Adrenal gland (tissue), 19 donors: ENCODE measurements at places on chromosomes 12 and 14. TPM values are rescaled to one million over a fixed set of nuclear protein-coding genes. Genes with fewer than 3 reads are reported as not detected.

GRCh38 chr14:54629183-54629582 lies 62.3 kb downstream of the SAMD4A start:
- H3K27ac ChIP-seq = no peak overlapping the region
- no peaks in the 10 kb centered on the region for H3K27me3 ChIP-seq
- H3K4me3 ChIP-seq = no peak overlapping the region
- H3K4me1 ChIP-seq = peaks cover 16% of the 10 kb centered on the region
- no peaks in the 10 kb centered on the region for H3K36me3 ChIP-seq

- H3K27me3 ChIP-seq = no peaks in the 10 kb centered on the region
- no peak overlapping the region for H3K27ac ChIP-seq
- no peak overlapping the region for H3K4me3 ChIP-seq
- H3K36me3 ChIP-seq = no peaks in the 10 kb centered on the region
- peaks cover 14% of the 10 kb centered on the region for H3K4me1 ChIP-seq
- no peak for DNase-seq
Observed at GRCh38 chr14:61491224-61491623, 169.8 kb downstream of the PRKCH start.

- H3K27ac ChIP-seq = no peak overlapping the region
- H3K4me3 ChIP-seq = no peak overlapping the region
- H3K27me3 ChIP-seq = no peaks in the 10 kb centered on the region
- DNase-seq = no peak
Observed at GRCh38 chr12:19223695-19224094, 94.2 kb downstream of the PLEKHA5 start.

- peaks cover 31% of the 10 kb centered on the region for H3K4me1 ChIP-seq
- H3K4me3 ChIP-seq = peak within 1 kb of the TSS; percentile 86
- H3K36me3 ChIP-seq = no peaks in the 10 kb centered on the region
- peak within 1 kb of the TSS; percentile 95 for H3K27ac ChIP-seq
Observed at GRCh38 chr14:69152902-69153151, at the start of gene DCAF5. TSS of gene DCAF5 (minus strand) at chr14:69153119. CDS start at chr14:69152978, 141 bp downstream.

DNA sequence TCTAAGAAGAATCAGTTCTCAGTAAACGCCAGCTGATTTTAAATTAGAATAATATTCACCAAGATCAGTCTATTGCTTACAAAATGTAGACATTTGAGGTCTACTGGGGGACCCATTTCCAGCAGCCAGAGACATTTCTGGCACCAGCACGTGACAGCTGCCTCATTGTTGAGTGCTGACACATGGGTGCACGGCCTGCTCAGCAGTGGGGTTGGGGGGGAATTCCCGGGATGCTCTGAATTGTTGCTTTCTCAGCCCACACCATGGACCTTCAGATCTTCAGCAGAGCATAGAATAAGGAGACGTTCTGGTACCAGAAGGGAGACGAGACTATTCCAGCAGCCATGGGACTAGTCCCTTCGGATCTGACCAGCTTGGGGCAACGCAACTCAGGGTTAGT lies 18.3 kb downstream of the PLEKHG7 start:
- H3K4me1 ChIP-seq = peaks cover 14% of the 10 kb centered on the region
- no peak overlapping the region for H3K27ac ChIP-seq
- no peak for DNase-seq

DNA sequence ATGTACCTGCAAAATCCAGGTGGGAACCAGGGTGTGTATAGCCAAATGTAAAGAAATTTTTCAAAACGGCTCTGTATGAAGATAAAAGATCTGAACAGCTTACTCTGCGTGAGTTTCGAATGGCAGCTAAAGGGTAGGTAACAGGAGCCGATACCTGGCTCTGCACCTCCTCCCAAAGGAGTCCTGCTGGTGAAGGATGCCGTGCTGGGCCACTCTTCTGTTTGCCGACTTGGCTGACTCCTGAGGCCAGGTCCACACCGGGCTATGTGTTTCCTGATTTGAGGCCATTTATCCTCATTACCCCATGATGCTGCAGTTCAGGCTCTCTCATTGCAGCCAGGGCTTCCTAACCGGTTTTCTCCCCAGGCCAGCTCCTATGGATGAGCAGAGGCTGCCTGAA lies 244.6 kb downstream of the SLC41A2 start:
- no peaks in the 10 kb centered on the region for H3K36me3 ChIP-seq
- H3K27ac ChIP-seq = no peak overlapping the region
- no peak overlapping the region for H3K4me3 ChIP-seq
- H3K27me3 ChIP-seq = no peaks in the 10 kb centered on the region
- no peaks in the 10 kb centered on the region for H3K4me1 ChIP-seq

- H3K27ac ChIP-seq = no peak overlapping the region
- no peaks in the 10 kb centered on the region for H3K27me3 ChIP-seq
- H3K36me3 ChIP-seq = no peaks in the 10 kb centered on the region
- peak; percentile 1 for DNase-seq
- H3K4me3 ChIP-seq = no peak overlapping the region
- H3K4me1 ChIP-seq = no peaks in the 10 kb centered on the region
Observed at GRCh38 chr14:101353422-101353821, 207.9 kb upstream of the DIO3 start.

DNA sequence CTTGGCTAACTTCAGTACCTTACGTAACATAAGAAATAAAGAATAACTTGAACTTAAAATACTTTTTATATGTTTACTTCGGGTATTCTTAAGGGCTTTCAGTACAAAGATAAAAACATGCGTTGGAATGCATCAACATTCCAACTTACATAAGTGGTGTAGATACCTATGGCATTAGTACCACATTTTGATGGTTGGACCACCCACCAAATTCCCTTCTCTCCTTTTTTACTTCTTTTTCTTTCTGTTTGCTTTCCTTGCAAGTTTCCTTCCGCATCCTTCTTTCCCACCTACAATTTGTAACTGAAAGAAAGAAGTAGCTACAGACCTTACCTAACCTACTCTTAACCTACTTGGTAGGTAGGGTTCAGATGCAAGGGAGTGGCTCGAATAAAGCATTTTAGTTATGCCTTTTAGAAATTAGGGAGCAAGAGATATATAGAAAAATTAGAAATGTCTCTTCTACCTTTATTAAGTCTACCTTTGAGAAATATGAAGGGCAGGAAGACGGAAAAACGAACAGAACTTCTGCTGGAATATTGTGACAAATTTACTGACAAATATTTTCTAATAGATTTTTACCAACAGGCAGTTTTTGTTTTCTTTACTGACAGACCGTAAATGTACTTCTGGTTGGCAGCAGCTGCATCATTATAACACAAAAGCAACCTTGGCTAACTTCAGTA lies 2.1 kb upstream of the ARHGAP5 start:
- peak overlapping the region; percentile 84 for H3K27ac ChIP-seq
- H3K4me1 ChIP-seq = peaks cover 22% of the 10 kb centered on the region
- H3K4me3 ChIP-seq = no peak overlapping the region
- DNase-seq = no peak
- H3K36me3 ChIP-seq = no peaks in the 10 kb centered on the region
- no peaks in the 10 kb centered on the region for H3K27me3 ChIP-seq

DNA sequence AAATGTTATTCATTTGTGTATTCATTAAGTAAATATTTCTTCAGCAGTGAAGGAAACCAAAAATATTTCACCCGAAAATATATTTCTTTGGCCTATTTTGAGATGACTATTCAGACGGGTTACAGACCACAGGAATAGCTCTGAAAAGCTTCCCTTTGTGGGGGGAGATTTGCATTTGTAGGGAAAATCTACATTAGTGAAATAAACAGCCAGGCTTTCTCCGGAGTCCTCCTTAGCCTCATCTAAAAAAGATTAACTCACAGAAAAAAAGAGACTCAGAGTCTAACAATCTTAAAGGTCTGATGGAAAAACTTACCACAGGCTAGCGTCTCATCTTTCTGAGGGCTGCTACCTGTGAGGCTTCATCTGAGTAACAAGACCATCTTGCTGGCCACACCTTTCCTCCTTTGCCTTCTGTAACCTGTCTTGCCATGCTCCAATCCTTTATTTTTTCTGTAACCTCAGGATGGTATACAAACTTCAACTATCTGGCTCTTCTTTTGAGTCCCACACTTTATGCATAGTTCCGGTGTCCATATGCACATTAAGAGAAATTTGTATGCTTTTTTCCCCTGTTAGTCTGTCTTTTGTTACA lies 100.7 kb downstream of the CNTN1 start:
- DNase-seq = no peak
- H3K27me3 ChIP-seq = no peaks in the 10 kb centered on the region
- H3K4me3 ChIP-seq = no peak overlapping the region

DNA sequence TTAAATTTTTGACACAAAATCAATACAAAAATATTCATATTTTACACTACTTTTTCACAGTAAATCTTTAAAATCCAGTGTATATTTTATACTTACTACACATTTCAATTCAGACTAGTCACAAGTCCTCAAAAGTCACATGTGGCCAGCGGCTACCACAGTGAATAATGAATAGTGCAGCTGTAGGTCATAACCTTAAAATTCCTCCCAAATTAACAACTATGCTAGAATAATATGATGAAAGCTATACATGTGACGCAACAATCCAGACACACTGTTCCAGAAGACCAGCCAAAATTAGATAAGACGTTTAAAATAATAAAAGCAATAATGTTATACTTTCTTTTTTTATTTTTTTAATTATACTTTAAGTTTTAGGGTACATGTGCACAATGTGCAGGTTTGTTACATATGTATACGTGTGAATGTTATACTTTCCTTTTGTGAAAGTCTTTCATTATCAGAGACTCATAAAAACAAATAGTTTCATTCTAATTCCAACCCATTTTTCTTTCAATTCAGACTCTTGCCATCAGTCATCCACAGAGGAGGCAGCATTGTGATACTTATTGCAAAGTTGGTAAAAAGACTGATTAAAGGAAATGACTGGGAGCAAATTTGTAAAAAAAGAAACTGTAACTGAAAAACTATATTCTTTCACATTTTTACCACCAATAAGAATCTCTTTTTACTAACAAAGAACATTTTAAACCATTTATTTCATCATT lies 67.0 kb downstream of the C2CD5 start:
- no peaks in the 10 kb centered on the region for H3K4me1 ChIP-seq
- no peak overlapping the region for H3K27ac ChIP-seq
- no peak for DNase-seq
- H3K4me3 ChIP-seq = no peak overlapping the region

GRCh38 chr12:79618848-79619404 lies 71.8 kb downstream of the PAWR start:
- no peak overlapping the region for H3K4me3 ChIP-seq
- H3K4me1 ChIP-seq = no peaks in the 10 kb centered on the region
- peaks cover 9% of the 10 kb centered on the region for H3K36me3 ChIP-seq
- no peak for DNase-seq
- no peak overlapping the region for H3K27ac ChIP-seq

DNA sequence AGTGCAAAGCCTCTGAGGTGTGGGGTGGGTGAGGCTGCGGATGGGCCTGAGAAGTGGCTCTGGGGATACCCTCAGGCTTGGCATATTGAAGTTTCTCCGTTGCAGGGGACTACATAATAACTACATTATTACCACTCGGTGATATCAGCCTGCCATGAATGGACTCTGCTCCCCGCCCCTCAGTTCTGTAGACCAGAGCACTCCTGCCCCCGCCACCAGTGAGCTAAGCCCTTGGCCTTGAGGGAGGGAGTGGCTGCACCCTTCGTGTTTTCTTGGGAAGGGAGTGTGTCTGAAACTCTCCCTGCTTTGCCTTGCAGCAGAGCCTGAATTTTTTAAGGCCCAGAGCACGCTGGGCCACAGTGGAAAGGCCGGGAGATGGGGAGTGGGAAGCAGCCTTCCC lies 1.7 kb downstream of the ORAI1 start:
- peaks cover 53% of the 10 kb centered on the region for H3K4me1 ChIP-seq
- no peak for DNase-seq
- H3K27me3 ChIP-seq = no peaks in the 10 kb centered on the region

The KCNH5 gene
- polyA plus RNA-seq = 0.48 TPM

The MGP gene
- polyA plus RNA-seq = 999 TPM

The A2ML1 gene
- 0.13 TPM for polyA plus RNA-seq

The PLEKHA5 gene
- polyA plus RNA-seq = 32.4 TPM
